Hematopoietic multipotent progenitor cell treated with erythropoietin and hydrocortisone succinate and interleukin-3 and kit ligand, for 15 days (in vitro differentiated cells): ENCODE measurements at places on chromosomes 6 and 20.

- DNase-seq, result no peak
Measured at GRCh38 chr6:164108092-164108491, 693.6 kb downstream of the QKI start.

- DNase-seq, result no peak
Measured at GRCh38 chr6:141666187-141666586, 466.5 kb upstream of the GJE1 start.

DNA sequence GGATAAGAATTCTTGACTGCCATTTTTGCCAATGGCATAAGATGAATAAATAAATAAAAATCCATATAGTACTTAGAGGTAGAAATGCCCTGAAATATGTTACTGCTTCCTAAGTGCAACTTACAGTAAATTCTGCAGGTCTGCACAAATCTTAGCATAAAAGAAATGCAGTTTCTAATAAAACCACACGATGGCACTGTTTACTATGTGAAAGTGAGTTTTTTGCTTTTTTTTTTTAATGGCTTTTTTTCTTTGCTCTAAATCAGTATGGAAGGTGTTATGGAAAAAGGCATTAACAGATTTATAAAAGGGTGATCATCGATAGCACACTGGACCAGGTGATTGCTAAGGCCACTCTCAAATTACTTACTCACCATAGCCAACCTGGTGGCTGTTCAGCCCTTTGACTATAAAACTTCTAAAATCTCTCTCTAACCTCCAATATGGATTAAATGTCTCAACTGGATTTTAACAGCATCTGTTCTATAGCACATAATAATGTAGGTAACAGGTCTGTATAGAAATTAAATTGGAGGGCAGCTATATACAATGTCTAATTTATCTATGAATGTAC is 45.8 kb downstream of the AHI1 start:
- peak; percentile 59 for DNase-seq

GRCh38 chr6:159098636-159099106 is 53.9 kb upstream of the TAGAP start:
- DNase-seq, result no peak

GRCh38 chr6:168099201-168100010 is 20.4 kb upstream of the FRMD1 start:
- no peak for DNase-seq

GRCh38 chr20:21089391-21089790 is 16.8 kb downstream of the LINC00237 start:
- DNase-seq, result no peak

- no peak for DNase-seq
Measured at GRCh38 chr20:41187668-41188067, 50.3 kb downstream of the PLCG1 start.

GRCh38 chr6:52177961-52178360 is 8.2 kb upstream of the IL17A start:
- DNase-seq, result no peak

DNA sequence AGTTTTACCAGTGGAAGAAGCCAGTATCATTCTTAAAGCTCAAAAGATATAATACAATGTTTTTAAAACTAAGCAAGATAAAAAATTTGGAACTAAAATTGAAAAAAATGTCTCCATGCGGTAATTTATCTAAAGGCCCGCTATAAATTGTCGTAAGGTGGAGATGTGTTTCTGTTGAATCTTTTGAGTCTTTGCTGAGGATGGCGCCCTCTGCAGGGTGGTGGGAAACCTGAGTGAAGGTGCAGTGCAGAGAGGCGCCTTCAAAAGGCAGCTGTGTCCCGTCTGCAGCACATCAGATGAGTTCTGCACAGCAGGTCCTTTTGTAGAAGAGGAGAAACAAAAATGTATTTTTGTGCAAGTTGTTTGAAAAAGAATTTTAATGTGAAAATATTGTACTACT is 29.4 kb upstream of the KIF25 start:
- no peak for DNase-seq

DNA sequence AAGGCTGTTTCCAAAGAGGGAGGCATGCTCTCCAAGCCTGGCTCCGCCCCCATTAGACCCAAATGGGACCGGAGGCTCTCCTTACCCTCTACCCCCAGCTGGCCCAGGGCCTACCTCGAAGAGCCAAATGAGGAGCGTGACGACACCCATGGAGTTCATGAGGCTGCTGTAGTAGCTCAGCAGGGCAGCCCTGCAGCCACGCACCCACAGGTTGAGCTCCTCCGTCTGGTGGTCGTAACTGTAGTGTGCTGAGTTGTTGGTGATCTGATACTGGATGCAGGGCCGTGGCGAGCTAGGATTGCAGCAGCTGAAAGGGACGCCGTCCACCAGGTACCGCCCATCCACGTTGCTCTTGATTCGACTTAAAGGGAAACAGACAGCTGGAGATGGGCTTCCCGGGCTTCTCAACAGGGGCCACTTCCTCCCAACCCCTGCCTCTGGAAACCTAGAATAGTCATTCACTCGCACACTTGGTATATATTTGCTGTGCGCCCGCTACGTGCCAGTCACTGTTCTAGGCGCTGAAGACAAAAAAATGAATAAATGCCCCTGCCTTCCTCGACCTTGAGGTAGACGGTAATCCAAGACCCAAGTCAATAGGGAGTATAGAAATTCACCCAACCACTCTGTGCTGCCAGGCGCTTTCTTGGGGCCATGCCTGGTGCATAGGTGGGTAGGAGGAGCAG is 18.0 kb downstream of the PRPH2 start:
- DNase-seq, result no peak

DNA sequence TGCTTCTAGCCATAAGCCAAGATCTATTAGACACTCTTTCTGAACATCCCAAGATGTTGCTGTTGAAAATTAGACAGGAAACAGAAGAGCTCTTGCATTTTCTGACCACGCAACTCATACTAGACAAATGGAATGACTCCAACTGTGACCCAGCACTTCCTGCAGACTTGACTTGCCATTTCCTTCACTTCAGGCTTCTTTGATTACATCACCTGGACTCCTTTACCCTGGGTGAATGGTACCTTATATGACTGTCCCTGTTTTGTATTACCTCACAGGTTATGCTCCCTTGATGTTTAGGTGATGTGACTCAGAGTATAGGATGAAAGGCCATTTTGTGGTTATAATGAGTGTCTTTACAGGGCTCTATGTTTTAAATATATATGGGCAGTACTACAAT is 236.1 kb downstream of the BMP2 start:
- DNase-seq, result no peak

- no peak for DNase-seq
Measured at GRCh38 chr6:21420146-21420878, 173.2 kb upstream of the SOX4 start.

DNA sequence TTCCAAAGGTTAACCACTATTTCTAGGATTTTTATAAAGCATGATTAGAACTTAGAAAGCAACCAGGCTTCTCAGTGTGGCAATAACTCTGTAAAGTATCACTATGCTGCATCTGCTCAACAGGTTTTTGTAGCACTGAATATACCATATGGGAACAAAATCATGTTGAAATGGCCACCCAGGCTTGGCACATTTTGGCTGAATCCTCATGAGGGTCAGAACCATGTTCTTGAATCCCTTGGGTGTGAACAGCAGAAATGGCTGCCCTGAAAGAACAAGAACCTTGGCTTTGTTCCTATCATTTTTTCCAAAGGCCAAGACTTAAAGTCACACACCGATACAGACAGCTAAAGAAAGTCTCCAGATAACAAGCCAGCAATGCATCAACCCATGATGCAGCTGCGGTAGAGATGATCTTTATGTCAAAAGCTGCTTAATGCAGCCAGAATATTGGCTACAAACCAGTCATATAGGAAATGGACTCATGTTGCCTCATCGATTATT is 283.0 kb upstream of the NOX3 start:
- DNase-seq, result peak; percentile 61

DNA sequence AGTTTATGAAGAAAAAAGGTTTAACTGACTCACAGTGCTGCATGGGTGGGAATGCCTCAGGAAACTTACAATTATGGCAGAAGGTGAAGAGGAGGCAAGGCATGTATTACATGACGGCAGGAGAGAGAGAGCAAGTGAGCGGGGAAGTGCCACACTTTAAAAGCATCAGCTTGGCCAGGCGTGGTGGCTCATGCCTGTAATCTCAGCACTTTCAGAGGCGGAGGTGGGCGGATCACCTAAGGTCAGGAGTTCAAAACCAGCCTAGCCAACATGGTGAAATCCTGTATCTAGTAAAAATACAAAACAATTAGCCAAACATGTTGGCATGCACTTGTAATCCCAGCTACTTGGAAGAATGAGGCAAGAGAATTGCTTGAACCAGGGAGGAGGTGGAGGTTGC is 213.3 kb upstream of the THEMIS start:
- DNase-seq, result no peak

DNA sequence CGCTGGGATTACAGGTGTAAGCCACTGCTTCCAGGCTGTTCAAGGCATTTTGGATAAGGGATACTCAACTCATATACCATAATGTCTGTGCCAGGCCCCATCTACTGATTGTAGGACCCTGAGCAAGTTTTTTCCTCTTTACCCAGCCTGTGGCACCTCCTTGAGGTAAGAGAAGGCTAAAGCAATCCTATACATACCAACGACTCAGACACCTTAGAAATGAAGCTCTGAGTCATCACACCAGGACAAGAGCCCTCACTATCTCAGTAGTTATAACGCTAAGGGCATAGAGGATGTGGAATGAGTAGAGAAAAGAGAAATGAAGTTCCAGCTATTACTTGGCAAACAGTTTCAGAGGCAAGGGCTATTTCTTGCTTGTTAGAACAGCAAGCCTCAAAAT is 16.9 kb downstream of the NDRG3 start:
- no peak for DNase-seq

GRCh38 chr20:40568200-40568599 is 120.8 kb downstream of the MAFB start:
- DNase-seq, result no peak

DNA sequence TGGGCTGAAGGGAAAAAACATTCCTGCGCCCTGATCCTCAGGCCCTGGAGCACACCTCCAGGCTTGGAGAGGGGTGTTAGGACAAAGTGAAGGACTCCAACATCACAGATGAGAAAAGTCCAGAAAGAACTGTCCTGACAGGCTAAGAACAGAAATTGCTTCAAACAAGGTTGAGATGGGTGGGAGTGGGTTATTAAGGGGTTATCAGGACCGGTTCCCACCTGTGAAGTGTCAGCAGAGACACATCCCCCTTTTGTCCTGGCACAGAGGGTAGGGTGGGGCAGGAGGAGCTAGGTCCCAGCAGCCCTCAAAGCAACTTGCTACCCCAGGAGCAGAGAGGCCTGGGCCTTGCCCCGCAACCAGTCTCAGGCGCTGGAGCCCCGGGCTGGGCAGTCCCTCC is 3.5 kb downstream of the SPDEF start:
- no peak for DNase-seq

- no peak for DNase-seq
Measured at GRCh38 chr6:98835149-98836024, 1.0 kb downstream of the POU3F2 start.

DNA sequence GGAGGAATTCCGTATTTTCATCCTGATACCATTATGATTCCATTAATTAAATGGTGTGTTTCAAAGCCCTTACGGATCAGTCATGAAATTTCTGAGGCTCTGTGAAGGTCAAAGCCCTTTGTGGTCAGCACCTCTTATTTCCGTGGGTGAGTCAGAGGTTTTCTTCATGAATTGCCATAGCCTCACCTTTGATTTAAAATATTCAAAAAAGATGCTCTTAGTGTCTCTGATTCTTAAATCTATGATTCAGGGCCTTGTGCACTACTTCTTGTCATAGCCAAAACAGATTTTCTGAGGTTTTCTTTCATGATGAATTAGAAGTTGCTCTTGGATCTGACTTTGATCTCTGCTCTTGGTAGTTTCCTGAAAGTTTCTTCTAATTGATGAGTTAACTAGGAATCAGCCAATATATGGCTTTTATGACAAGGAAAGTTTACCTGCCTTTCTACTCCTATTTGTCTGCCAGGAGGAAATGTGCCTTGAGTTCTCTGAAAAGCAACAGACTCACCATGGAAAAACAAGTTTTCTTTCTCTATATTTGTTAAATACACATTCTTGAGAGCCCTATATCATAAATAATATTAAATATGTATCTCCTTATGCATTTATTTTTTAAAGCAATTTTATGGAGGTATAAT is 613.0 kb downstream of the UTRN start:
- DNase-seq, result no peak

DNA sequence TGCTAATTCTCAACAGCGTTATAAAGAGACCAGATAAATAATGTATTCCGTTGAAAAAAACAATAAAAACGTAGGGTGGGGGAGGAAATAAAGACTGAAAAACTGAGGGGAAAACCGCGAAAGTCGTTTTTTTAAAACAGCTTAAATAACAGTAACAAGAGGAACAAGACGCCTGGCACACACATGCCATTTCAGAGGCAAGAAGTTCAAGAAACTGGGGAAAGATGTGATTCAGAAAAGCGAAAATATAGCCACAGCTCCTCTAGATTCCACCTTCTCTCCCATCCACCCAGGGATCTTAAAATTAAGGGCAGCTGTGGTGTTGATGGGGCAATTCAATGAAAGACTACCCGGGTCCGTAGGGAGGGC is 1.3 kb downstream of the EPB41L2 start:
- DNase-seq, result no peak

DNA sequence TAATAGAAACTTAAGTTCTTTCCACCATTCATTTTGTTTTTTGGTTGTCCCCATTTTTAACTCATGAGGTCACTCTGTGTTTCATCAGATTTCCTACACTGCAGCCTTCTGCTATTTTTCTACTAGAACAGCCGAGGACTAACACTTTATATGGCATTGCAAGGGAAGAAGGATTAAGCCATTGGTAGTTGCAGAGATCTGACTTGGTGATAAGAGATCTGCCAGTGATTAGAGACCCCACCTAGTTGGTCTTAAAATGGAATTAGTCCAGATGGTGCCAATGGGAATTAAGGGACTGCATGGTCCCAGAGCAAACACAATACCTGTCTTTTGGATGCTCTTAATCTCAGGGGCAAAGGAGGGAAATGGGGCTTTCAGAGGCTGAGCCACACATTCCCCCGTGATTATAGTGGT is 125.5 kb upstream of the TMEM170B start:
- no peak for DNase-seq
